ENCODE measurements at places on chromosomes 11 and 22. TPM values are rescaled to one million over a fixed set of nuclear protein-coding genes. Genes with fewer than 3 reads are reported as not detected.

FOLR1 gene
- total RNA-seq, result 0.29 TPM

- peaks cover 66% of the 10 kb centered on the region for H3K36me3 ChIP-seq
- no peak for DNase-seq
- H3K4me1 ChIP-seq, result peaks cover 46% of the 10 kb centered on the region
- no peak overlapping the region for H3K4me3 ChIP-seq
Measured at GRCh38 chr11:128491195-128491936, 96.0 kb downstream of the ETS1 start.

GRCh38 chr11:77299528-77299993 is 1.9 kb downstream of the GDPD4 start:
- H3K27me3 ChIP-seq, result no peaks in the 10 kb centered on the region
- no peak for DNase-seq
- H3K36me3 ChIP-seq, result no peaks in the 10 kb centered on the region
- H3K4me3 ChIP-seq, result no peak overlapping the region

- H3K27ac ChIP-seq, result no peak overlapping the region
- H3K27me3 ChIP-seq, result no peaks in the 10 kb centered on the region
- DNase-seq, result no peak
- H3K4me1 ChIP-seq, result no peaks in the 10 kb centered on the region
- no peak overlapping the region for H3K4me3 ChIP-seq
Measured at GRCh38 chr11:77502346-77502905, 28.5 kb upstream of the PAK1 start.

Measured in SJSA1 (cell line).